ENCODE measurements at places on chromosomes 5 and 9.

DNA sequence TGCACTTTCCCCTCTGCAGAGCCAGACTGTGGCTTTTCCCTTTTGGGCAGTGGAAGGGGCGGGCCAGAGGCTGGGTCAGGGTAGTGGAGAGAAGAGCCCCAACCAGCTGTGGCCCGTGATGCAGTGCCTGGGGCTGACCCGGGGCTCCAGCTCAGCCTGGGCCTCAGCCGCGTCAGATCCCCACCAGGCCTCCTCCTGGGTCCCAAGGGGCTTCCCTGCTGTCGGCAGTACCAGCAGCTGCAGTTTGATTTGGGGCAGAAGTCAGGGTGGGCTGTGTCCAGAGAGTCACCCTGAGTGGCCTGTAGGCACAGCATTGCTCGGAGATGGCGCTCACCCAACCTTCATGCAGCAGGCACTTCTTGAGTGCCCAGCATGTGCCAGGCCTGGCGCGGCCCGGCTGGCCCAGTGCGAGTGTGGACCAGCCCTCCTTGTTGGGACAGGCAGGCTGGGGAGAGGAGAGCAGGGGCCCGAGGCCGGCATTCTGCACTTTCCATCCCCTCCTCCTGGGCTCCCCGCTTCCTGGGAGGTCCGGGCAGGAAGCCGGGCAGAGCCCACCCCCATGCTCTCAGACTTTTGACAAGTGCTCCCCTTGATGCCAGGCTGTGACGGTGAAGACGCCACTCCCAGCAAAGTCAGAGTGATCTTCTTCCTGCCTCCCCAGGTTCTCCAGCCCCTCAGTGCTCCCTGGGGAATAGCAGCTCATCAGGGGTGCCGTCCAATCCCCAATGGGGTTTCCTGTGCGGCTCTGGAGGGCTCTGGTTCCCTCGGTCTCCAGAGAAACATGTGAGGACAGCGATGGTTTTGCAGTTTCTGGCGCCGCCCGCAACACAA, 88.3 kb upstream of the COL5A1 start:
- no peak for DNase-seq

GRCh38 chr9:91182429-91183225, 179.1 kb downstream of the AUH start:
- DNase-seq, result no peak

- DNase-seq, result no peak
These were observed 112.3 kb downstream of the VCAN start for GRCh38 chr5:83583859-83584258.

- no peak for DNase-seq
These were observed 50.6 kb downstream of the RASEF start for GRCh38 chr9:83012168-83012921.

GRCh38 chr5:142837081-142837725, 67.0 kb downstream of the ARHGAP26 start:
- peak; percentile 80 for DNase-seq

DNA sequence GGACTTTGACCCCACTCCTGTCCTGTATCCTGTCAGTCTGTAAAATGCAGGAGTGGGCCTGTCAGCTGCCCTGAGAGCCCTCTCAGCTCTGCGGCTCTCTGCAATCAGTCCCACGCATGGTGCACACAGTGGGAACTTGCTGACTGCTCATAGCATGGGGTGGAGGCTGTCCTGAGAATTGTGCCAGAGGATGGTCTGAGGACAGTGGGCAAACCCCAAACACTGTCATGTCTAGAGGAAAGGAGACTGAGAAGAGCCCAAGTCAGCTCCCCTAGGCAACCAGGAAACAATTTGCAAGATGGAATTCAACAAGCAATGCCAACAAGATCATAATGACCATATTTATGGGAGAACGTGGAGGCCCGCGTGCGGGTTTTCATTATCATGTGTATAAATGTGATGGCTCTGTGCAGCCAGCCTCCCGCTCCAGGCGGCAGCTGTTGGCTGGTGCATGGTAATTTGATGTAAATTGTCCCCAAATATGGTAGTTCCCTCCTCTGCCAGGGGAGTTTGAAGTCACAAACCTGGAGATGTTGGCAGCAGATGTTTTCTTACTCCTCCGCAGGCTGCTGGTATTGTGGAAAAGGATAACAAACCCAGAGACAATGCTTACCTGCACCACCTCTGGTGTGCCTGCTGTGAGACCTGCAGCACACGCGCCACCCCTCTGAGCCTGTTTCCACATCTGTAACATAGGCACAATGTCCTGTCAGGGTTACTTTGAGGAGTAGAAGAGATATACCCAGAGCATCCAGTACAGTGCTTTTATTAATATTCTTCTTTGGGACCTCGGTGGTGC, 39.8 kb upstream of the ALDH1B1 start:
- DNase-seq, result no peak

DNA sequence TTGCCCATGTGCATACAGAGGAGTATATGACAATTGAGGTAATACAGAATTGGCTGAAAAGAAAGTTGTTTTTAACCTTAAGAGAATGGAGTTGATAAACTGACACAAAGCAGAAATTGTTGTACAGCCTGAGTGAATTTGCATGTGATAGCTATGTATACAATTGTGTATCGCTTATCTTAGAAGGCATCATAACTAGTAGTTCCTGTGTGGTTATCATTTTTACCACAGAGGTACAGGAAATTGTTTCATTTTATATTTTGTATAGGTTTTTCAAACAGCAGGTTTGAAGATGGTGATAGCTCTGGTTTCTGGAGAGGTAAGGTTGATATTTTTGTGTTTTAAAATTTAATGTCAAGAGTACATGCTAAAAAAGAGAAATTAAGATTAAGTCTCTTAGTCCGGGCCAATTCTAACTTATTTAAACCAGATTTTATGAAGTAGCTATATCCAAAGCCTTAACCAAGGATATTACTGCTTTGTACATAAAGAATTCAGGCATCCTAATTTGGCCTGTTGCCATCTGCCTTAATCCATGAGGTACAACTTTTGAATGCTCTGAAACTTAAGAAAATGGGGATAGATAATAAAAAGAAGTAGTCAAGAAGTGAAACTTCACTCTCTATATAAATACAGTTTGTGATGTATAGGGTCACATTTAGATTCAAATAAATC, 26.0 kb downstream of the DDX4 start:
- no peak for DNase-seq

- no peak for DNase-seq
These were observed 233.5 kb downstream of the FRMD3 start for GRCh38 chr9:83304686-83305085.

DNA sequence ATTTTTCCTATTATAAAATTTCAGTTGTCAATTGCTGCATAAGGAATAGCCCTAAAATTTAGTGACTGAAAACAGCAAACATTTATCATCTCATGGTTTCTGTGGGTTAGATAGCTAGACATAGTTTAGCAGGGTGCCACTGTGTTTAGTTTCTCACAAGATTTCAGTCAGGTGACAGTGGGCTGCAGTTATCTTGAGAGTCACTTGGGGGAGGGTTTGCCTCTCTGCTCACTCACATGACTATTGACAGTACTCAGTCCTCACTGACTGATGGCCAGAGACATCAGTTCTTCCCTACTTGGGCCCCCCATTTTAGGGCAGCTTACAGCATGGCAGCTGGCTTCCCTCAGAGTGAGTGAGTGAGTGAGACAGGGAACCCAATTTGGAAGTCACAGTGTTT, 42.0 kb downstream of the PBX3 start:
- DNase-seq, result peak; percentile 15
